HT1080 (cell line): ENCODE measurements at places on chromosomes 4 and X. TPM values are rescaled to one million over a fixed set of nuclear protein-coding genes. Genes with fewer than 3 reads are reported as not detected.

GRCh38 chrX:40457406-40457805 lies 123.4 kb upstream of the ATP6AP2 start:
- DNase-seq, result no peak

GRCh38 chrX:40849906-40850823 lies 114.8 kb upstream of the MED14 start:
- DNase-seq, result peak; percentile 1

DNA sequence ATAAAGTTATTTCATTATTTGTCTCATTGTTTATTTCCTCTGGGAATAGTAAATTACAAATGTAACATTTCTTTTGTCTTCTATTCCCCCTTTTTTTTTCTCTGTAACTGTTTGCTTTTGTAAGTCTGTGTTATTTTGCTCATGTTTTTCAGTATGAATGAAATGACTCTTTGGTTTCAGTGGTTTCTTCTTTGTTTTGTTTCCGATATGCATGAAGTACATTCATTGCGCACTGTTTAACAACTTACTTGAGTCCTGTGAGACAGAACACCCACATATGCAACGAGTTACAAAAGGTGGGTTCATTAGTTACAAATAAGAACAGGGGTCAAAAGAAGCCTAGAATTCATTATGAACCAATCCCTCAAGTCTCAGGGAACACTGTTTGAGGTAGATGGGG lies 175.0 kb upstream of the UGT8 start:
- no peak for DNase-seq

DNA sequence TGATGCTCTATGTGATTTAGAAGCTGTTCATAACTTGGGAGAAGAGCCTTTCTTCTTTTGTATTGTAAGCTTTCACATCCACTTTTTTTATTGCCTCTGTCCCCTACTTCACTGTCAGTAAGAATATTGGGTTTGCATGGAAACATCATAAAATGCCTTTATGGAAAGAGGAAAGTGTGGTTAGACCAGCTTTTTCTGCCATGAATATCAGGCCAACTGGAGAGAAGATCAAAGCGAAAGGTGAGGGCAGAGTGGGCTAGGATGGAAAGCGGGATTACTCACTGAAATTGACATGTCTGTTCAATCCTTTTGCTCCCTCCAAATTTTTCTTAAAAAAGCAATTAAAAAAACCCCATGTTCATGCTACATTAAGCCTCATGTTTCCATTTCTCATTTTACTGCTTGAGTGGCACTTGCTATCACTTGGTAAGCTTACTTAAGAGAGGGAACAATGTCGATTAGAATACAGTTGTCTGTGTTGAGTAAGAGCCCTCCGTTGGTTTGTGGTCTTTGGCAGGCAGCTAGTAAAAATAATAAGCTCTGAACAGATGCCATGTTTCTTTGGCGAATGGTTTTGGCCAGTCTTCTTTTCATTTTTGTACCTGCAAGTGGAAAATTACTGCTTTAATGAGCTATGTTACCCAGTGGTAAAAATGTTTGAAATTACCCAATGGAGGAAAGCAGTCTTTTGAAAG lies 35.9 kb downstream of the SUPT20HL1 start:
- peak; percentile 17 for DNase-seq

FGD1 gene
- total RNA-seq, result 4.9 and 7.5 TPM in 2 replicates
